ENCODE measurements at places on chromosomes 2 and 18.

GRCh38 chr2:8490166-8490721 lies 191.6 kb upstream of the ID2 start:
- DNase-seq = no peak

DNA sequence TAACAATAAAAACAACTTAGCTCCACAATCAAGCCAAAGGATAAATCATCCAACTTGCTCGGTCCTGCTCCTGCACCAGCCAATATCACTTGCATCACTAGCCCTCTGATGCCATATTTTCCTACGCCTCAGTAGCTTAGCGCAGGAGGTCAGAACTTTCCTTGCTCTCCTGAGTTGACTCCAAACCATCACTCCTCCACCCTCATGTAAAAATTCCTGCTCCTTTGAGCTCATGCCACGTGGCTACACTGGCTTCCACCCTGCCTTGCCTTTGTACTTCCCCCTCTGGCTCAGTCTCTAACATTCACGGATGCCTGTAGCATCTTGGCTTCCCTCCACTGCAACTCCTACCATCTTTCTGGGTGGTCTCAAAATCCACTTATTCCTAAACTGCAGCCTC lies 25.2 kb downstream of the AAK1 start:
- no peak for DNase-seq

- no peak for DNase-seq
Observed at GRCh38 chr2:219852626-219853025, 225.2 kb downstream of the SLC4A3 start.

DNA sequence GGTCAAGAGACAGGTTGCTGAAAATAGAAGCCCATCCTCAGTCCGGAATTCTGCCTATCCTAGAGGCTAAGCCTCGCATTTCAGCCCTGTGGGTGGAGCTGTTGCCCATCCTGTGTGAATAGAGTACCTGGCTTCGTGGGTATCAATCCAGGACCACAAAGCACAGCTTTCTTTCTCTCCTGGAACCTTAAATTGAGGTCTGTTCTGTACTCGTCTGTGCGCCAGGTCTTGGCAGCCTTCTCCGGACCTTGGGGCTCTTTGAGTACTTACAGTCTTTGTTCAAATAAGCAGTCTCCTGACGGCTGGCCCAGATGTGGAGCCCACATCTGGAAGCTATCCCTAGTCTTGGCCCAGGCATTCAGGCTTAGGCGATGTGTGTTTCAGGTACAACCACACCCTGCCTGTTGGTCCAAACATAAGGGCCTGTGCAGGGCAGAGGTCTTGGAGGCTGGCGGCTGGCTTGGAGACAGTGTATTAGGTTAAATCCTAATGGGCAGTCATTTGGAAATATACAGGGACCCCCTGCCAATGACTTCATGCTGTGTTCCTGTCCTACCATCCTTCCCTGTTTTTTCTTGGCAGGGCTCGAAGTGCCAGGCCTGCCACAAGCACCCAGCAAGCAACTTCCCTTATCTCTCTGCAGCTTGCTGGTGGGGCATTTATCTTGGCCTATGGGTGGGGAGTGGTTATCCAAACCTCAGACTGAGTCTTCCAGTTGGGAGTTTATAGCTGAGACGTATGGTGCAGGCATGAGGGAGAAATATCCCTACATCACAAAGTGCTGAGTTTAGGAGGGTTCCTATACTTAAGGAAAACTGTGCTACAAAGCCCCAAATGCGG lies 294.1 kb downstream of the BCL2 start:
- no peak for DNase-seq

DNA sequence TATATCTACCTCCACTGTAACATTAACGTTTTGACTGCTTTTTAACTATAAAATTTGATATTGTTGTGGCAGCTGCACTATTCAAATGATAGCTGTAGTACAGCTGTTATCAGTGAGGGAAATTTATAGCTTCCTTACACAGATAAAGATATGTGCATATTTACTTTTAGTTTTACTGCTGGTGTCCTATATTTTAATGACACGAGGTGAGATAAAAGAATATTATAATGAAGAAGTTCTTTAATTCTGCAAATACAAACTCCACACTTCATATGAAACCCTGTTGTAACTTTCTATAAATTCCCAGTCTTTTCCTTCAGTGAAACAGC lies 427.8 kb upstream of the ZEB2 start:
- no peak for DNase-seq

DNA sequence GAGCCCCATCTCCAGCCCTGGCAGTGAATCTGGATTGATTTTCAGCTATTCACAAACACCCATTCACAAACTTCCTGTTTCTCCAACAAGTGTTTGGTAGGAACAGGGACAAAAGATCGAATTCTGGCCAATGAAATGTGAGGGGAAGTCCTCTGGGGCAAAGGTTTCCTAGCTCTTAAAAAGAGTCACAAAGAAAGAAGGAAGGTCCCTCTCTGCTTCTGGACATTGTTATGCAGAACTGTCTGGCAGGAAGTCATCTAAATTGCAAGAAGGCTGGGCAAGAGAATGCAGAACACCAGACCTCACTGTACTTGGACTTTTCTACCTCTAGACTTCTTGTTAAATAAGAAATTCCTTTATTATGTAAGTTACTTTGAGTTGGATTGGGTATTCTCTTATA lies 137.3 kb downstream of the CCDC148 start:
- no peak for DNase-seq

- no peak for DNase-seq
Observed at GRCh38 chr2:44389895-44390294, 28.1 kb downstream of the CAMKMT start.

GRCh38 chr2:25808006-25808383 lies 70.3 kb downstream of the ASXL2 start:
- no peak for DNase-seq

- DNase-seq = peak; percentile 58
Observed at GRCh38 chr2:124027182-124027581, 2.1 kb downstream of the CNTNAP5 start.

DNA sequence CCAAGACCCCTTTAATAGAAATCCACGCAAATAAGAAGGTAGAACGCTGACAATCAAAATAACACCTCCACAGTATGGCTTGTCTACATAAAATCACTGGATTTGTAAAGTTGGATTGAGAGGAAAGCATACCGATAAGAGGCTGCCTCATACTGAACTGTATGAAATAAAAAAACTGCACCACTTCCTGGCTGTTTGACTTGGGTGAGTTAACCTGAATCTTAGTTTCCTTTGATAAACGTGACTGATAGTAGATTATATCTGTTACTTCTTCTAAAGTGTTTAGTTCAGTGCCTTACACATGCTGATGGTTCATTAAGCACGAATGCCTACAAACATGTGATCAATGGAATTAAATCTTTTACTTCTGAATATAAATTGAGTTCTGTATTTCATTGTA lies 140.4 kb upstream of the RNF152 start:
- DNase-seq = no peak

DNA sequence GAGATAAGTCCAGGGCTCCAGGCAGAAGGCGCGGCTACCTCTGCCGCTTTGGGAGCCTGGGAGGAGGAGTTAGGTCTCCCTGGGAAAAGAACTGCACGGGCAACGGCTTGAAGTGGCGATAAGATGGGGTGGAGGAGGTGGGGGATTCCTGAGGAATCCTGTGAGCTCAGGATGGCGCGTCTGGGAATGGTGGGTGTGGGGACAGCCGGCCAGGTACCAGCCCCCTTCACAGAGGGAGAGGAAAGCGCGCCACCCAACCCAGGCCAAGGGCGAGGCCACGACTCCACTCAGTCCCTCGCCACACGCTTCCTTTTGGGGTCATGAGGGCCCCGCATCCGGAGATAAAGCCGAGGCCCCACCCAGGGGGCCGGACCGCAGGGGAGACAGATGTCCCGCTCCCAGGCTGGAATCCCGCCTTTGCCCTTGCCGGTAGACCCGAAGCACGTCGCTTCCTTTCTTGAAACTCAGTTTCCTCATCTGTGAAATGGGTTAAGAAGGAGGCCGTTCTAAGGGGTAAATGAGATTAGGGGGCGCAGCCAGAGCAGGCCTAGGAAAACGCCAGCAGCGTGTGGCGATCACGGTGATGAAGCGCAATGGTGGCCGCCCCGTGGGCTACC lies 1.7 kb upstream of the CTDSP1 start:
- peak; percentile 38 for DNase-seq

DNA sequence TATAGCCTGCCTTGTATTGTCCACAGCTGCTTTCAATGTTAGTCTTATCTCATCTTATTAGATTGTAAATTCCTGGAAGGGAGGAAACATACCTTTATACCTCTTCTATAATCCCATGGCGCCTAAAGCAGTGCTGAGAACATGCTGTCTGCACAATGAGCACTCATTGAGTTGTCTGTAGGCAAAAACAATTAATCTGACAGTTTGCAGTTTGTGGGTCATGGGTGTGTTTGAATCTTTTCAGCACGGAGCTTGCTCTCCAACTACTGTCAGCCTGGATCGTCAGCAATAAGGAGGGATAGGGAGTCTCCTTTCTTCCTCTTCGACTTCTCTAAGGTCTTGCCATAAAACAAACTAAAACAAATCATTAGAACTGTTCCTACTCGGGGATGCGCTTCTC lies 26.5 kb upstream of the GREB1L start:
- DNase-seq = no peak

DNA sequence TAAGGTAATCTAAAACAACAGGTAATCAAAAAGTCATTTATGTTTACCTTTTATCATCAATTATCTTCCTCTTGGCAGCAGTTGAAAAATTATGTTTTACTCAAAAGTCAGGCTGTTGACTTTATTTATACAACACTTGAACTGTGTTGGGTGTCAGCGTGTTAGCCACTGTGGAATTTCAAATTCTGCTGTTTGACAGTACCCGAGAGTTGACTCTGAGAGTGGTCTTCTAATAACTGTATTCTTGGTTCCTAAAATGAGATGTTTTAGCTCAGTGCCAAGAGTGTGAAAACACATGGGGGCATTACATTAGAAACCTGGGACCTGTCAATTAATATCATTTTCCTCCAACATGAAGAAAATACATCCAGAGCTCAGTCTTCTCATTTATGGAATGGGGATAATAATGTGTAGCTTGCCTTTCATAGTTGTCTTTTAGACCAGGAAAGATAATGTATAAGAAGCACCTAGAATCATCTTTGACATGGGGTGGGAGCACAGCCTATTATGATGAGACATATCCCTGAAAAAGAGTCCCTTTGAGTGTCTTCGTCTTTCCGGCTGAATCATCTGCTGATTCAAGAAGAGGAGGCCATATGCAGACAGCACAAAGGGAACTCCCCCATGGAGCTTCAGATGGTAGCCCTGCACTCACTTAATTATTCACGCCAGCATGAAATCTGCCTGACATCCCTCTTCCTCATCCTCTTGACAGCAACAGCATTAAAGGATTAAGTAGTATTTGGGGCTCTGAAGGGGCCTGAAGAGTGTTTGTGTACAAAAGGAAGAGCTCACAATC lies 89.1 kb downstream of the AFF3 start:
- no peak for DNase-seq

GRCh38 chr2:210756855-210757254 lies 200.5 kb downstream of the CPS1 start:
- no peak for DNase-seq

GRCh38 chr18:50751947-50752346 lies 67.9 kb downstream of the MRO start:
- DNase-seq = no peak

Data from putamen (tissue), 1 donor.